ENCODE measurements at places on chromosomes 11 and 22.
A peak's percentile ranks its signal among the peaks of the same experiment; 100 is the strongest.

GRCh38 chr22:50140615-50141014, 29.9 kb upstream of the PANX2 start:
- DNase-seq: no peak

GRCh38 chr11:65309006-65309405, 5.7 kb upstream of the CDC42EP2 start:
- no peak for DNase-seq

DNA sequence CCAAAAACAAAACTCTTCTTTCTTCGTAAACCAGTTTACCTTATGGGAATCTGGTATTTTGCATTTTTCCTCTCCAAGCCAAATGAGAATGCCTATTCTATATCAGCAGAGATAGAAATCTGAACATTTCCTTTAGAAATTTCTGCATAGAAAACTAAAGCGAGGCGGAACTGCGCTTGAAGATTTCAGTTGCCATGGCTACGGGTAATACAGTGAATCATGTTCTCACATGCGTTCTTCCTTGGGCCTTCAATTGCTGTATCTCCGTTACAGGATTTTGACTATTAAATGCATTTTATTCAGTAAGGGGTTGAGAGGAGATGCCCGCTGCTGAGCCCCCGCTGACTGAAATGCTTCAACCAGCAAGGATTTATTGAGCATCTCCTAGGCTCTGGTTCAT, 108.2 kb upstream of the CRYBB3 start:
- DNase-seq: peak; percentile 12

- DNase-seq: no peak
Measured at GRCh38 chr11:75902631-75903030, 87.6 kb downstream of the UVRAG start.

DNA sequence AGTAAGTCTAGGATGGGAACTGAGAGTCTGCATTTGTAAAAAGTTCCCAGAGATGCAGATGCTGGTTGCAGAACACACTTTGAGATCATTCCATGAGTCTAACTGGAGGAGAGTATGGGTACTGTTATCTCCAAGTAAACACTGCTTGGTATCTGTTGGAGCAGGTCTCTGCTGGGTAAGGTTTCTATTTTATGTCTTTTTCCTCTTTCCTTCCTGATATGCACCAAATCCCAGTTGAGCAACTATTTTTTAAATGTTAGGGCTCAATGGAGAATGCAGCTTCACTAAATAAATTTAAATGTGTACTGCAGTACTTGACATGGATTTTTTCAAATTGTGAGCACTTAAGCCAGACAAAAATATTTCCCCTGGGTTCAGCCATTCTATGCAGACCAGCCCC, 48.5 kb downstream of the BDNF start:
- DNase-seq: no peak

- no peak for DNase-seq
Measured at GRCh38 chr11:117513666-117514065, 186.0 kb downstream of the CEP164 start.
